NCI-H1048 (cell line): ENCODE measurements at places on chromosomes 5 and 9.

GRCh38 chr5:134227776-134228175, 1.9 kb upstream of the PPP2CA start:
- no peak for DNase-seq

DNA sequence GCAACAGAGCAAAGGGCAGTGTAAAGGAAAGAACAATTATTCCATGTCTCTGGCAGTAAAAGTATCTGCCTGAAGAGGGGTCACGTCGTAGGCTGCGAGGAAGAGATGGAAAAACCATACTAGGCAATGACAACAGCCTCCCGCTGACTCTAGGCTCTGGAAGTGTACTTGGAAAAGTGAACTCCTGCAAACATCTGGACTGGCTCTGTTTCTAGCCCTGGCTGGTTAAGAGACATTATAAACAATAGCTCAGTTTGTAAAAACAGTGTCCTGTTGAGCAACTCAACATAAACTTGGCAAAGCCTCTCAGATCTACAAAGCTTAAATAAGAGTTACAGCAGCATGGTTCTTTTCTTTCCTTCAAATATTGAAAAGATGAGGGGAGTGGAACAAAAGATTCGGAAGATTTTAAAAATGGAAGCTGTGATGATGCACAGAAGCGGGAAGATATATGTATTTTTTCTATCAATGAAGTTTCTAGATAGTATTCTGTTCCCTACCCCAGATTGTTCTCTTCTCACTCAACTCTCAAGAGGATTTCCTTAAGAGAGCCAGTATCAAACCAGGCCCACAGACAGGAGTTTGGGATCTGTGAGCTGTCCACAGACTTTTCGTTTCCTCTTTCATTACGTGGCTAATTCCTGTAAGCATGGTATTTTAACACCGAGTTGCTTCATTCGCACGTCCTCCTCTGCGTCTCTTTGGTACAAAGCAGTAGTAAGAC, 79.4 kb downstream of the SPTLC1 start:
- no peak for DNase-seq

DNA sequence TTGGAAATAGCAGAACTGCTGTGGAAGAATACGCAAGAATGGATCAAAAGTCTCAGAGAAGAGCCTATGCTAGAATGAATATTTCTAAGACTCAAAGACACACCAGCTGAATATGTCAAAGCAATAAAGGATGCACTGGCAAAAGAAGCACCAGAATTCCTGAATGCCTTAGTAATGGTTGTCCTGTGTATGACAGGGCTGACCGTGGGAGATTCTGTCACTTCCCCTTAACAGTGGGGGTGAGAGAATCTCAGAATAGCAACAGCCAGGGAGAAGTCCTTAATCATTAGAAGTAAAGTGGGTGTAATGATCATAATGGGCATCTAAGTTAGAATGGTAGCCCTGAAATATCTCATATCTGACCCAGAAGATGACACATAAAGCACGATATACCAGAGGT, 14.6 kb upstream of the PRR16 start:
- no peak for DNase-seq

DNA sequence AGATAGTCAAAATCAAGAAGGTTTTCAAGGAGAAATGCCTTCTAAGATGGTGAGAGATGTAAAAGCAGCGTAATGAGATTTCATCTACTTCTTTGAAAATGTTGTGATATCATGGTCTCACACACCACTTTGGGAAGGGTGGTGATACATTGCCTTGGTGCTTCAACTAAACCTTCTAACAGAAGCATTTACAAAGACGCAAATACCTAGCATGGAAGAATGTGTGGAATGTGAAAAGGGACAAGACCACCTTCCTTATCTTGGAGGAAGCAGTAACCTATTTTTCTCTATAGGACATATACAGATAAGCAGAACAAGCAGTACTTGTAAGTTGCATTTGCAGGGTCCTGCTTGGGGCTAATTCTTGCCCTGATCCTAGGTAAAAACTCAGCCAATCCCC, 38.8 kb downstream of the PCA3 start:
- no peak for DNase-seq

DNA sequence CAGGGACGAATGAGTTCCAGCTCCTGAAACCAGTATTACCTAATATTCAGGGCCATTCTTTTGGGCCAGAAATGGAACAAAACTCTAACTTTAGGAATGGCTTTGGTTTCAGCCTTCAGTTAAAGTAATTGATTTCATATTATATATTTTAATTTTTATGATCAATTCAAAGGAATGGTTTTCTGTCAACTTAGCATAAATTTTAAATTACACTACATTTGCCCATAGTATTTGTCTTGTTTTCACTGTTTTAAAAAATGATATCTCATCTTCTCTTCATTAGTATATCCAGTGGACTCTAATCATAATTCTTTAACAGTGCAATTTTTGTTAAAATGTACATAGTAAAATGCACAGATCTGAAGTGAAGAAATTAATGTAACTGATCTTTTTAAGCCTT, 1.9 kb upstream of the PCDHB16 start:
- DNase-seq: no peak

DNA sequence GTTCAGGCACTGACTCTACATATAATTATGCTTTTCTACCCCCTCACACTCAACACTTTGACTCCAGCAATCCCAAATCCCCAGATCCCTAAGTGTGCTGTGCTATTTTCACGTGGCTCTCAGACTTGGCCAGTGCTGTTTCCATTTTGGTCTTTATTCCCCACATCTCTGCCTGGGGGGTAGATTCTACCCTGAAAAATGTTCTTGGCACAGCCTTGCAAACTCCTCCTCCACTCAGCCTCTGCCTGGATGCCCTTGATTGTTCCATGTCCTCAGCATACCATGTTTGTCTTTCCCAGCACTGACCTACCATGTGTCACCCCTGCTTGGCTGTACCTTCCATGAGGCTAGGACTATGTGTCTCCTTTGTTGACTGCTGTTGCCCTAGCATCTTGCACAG, 43.0 kb downstream of the FXN start:
- no peak for DNase-seq

DNA sequence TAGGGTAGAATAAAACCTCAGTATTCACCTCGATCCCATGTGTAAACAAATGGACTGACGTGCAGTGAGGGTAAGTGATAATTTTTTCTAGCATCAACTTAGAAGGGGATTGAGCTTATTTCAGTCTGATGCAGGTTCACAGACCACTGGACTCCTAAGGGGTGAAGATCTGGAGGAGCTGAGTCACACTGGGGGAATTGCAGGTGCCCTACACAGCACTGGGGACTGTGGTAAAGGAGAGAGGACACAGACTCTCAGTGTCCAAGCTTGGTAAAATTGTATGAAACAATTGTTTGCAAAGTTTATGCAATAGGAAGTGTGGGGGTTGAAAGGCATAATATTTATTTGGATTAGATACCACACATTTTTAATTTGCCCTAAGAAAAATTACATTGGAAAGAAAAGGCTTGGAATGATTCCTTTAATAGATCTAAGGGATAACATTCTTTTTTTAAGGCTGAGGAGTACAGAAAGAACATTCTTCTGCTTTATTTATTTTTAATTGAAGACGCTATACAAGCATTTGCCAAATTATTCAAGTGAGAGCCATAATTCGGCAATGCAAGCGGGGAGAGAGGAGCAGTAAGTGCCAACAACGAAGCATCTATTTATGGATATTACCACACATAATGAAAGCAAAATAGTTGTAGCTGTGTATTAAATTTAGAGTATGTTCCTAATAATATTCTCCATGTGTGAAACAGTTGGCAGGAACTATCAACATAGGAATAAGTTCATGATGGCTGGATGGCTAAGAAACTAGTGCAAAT, 766.9 kb upstream of the ADAMTS16 start:
- DNase-seq: no peak

DNA sequence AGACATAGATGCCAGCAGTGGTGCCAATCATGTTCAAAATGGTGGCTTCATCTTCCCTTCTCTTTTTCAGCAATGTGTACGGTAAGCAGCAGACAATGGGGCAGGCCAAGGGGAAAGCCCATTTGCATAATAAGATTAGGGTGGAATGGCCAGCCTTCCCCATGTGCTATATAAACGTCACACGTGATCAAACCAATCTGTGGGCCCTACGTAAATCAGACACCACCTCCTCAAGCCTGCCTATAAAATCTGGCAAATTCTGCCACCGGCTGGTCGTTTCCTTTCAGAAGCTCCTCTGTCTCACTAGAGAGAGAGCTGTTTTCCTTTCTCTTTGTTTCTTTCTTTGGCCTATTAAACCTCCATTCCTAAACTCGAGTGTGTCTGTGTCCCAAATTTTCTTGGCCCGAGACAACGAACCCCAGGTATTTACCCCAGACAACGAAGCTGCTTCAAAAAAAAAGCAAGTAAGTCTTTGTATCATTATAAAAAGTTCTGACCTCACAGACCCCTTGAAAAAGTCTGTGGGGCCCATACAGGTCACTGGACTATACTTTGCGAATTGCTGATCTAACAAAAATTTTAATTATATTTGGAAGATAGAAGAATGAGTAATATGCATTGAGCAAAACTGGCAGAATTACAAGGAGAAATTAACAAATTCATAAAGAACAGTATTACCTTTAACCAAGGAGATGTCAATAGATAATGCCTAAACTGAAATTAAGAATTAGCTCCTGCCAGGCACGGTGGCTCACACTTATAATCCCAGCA, 15.2 kb downstream of the ZBTB5 start:
- peak; percentile 9 for DNase-seq

DNA sequence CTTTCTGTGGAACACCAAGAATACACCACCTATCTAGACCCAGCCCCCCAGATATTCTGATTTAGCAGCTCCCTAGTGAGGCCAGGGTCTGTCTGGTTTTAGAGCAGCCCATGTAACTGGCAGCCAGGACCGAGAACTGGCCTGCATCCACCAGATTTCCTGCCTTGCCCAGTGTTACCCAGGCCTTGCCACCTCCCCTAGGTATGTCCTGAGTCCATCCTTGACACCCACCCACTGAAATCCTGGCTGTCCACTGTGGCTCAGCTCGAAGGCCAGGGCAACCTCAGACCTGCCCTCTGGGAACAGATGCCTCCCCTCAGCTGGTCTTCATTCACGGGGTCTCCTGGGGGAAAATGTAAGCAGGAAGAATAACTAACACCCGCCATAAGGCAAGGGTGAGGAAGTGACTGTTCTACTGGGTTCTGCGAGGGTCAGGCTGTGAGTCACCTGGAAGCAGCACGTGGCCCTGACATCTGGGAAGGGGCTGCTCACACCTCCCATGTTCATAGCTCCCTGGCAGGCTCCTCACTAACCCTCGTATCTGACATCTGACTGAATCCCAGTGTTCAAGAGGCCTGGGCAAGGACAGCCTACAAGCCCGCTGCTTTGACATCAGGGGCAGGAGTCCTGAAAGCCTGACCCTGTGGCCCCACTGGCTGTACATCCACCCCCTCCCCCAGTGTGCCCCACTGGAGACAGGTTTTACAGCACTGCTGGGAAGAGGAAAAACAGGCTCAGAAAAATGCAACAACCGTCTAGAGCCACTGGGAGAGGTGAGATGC, 72.7 kb downstream of the SEMA4D start:
- DNase-seq: no peak

DNA sequence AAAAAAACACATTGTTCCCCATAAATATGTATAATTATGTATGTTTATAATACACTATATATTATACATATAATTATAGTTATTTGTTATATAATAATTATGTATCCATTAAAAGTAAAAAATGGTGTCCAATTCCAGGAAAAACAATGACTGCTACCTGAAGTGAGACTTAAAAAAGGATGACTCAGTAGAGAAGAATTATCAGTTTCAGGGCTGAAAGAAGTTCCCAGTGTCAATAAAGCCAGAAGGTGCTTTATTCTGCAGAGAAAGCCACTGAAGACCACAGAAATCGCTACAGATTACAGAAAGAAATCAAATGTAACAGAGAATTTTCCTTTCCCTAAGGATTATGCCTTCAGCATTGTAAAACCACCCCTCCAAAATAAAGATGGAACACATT, 50.9 kb downstream of the ANKRD31 start:
- no peak for DNase-seq

GRCh38 chr5:34691326-34691725, 35.2 kb downstream of the RAI14 start:
- no peak for DNase-seq

DNA sequence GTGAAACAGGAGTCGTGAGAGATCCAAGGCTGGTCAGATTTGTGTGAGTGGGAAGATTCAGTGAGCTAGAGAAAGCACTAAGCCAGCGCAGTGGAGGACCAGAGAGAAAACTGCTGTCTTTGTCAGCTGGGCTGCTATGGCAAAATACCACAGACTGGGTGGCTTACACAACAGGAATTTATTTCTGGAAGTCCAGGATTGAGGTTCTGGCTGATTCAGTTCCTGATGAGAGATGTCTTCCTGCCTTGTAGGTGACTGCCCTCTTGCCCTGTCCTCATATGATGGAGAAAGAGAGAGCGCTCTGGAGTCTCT, 24.2 kb upstream of the ANKRD33B start:
- DNase-seq: no peak

DNA sequence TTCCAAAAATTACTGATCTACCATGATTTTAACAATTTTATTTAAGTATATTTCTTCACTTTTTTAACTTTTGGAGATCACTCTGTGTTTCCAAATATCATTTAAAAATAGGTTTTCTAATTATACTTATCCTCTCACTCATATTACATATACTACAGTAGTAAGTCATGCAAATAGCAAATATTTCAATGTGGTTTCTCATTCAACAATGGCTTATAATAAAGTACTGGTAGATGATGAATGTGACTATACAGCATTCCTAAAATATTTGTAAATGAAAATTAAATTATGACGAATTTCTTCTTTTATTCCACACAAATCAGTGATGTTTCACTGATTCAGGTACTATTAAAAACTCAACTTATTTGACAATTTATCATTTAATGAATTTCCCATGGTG, 176.3 kb upstream of the MEF2C start:
- no peak for DNase-seq

GRCh38 chr5:33608344-33609041, 167.7 kb downstream of the TARS1 start:
- DNase-seq: no peak
